ENCODE measurements at places on chromosomes 5 and 9. TPM values are rescaled to one million over a fixed set of nuclear protein-coding genes. Genes with fewer than 3 reads are reported as not detected.
A peak's percentile ranks its signal among the peaks of the same experiment; 100 is the strongest.

The OLFM1 gene
- total RNA-seq = not detected

The CHSY3 gene
- total RNA-seq = 0.02 TPM

GRCh38 chr9:97504381-97505216 is 3.1 kb downstream of the TMOD1 start:
- DNase-seq = peak; percentile 60

DNA sequence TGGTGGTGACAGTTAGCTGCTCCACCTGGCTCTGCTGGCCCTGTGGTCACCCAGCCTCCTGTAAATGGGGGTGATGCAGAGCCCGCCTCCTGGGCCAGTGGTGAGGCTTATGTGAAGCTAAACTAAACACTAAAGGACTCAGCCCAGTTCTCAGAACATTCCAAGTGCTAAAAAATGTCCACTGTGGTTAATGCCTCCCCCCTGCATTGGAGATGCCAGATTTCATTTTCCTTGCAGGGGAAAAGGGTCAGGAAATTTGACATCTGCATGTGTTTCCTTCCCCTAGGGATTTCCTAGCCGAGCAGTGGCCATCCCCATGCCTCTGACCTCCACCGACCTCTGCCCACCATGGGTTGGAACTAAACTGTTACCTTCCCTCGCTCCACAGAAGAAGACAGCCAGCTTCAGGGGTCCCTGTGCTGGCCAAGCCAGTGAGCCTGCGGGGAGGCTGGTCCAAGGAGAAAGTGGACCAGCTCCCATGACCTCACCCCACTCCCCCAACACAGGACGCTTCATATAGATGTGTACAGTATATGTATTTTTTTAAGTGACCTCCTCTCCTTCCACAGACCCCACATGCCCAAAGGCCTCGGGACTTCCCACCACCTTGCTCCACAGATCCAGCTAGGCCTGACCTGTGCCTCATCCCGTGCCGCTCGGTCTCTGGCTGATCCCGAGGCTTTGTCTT is 13.0 kb downstream of the CD74 start:
- DNase-seq = peak; percentile 39

DNA sequence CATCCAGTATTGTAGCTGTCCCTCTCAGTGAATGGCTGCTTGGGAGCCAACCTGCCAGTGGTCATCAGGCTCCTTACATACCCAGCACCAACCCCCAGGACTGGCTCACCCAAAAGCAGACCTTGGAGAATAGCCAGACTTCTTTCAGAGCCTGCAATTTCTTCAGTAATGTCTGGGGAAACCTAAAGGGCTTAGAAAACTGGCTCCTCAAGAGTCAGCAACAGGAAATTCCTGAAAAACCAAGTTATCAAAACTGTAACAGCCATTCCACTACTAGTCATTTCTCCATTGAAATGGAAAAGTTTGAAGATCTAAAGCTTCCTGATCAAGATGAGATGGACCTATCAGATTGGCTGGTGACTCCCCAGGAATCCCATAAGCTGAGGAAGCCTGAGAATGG is 12.3 kb upstream of the STING1 start:
- DNase-seq = peak; percentile 85

GRCh38 chr5:160229190-160229742 is at the start of gene FABP6:
Gene FABP6, plus strand, starts transcription at chr5:160229506. Its CDS starts 52 bp downstream, at chr5:160229558.
- DNase-seq = no peak

The LHX3 gene
- total RNA-seq = not detected

DNA sequence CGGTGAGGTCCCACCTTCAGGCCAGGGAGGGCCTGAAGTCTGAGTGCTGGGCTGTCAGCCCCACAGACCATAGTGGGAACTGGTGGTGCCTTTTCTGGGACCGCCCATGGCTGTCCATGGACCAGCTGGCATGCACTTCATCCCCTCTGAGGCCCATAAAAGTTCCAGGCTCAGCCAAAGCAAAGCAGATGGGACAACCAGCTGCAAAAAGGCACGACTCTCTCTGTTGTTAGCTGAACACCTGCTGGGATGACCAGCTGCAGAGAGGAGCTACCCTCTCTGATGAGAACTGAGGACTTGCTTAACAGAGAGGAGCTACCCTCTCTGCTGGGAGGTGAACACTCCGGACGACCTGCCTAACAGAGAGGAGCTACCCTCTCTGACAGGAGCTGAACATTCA is 844.3 kb upstream of the DMAC1 start:
- DNase-seq = no peak

The SPINK13 gene
- total RNA-seq = not detected

The TPPP gene
- 0.07 TPM for total RNA-seq

DNA sequence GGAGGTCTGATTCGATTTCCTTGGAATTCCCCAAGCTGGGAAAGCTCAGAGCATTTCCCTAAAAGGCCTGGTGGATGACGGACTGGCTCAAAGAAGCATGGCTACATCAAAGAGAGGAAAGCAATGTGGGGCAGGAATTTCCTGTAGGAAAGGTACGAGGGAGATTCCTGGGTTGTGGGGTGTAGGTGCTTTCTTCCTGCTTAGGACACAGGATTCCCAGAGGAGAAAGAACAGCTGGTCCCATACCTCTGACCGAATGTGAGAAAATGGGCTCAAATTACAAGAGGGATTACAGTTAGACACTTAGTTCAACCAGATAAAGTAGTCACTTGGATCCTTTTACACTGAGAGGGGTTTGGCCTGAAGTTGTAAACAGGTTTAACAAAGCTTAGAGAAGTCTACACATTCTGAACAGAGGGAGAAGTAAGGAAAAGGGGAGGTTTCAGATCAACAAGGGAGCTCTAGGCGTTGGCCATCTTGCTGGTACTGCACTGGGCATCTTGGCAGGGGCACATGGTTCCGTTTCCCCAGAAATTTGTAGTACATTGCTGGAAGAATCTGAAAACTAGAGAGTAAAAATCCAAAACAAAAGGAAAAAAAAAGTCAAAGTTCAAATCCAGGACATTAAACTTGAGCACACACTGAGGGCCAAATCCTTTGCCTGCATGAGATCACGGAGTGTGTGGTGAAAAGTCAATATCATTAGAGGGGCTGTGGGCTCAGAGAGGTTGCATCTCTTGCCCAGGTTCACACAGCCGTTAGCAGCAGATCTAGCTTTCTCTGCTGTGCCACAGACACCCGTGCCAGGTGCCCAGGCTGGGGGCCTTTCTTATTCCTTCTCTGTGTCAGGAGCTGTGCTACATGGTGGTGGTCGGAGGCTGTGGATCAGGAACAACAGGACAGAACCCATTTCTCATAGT is 171.3 kb downstream of the RGS3 start:
- DNase-seq = no peak

GRCh38 chr5:21615195-21615765 is 1237.9 kb downstream of the CDH12 start:
- no peak for DNase-seq

DNA sequence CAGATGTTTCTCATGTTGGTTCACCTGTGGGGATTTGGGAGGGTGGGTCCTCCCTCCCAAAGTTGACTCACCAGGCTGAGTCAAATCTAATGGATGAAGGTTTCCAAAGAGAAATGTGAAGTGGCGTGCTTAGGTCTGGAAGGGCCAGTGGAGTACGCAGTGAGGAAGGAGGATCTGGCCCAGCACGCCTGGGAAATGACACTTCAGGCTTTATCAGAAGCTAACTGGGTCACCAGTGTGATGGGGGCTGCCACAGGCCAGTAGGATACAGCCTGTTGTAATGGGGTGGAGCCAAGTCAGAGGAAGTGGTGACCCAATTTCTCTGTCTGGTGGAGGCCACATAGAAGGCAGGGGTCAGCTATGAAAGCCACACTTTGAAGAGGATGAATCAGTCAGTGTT is 18.0 kb downstream of the POLR1E start:
- no peak for DNase-seq

DNA sequence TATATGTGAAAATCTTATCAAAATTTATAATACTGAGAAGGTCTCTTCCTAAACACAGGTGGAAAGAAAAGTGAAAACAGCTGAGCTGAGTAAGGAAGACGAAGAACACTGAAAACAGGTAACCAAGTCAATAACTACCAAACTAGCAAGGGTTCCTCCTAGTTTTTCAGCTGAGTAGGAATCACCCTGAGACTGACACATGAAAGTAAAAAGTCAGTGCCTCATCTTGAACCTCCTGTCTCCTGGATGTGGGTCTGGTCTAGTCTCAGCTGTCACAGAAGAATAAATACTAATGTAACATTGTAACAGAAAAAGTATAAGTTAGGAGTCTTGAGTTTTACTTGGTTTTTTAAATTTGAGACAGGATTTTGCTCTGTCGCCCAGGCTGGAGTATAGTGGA is 121.0 kb downstream of the MEF2C start:
- DNase-seq = no peak

- DNase-seq = no peak
Observed at GRCh38 chr9:128107468-128108268, 19.9 kb downstream of the PTGES2 start.

DNA sequence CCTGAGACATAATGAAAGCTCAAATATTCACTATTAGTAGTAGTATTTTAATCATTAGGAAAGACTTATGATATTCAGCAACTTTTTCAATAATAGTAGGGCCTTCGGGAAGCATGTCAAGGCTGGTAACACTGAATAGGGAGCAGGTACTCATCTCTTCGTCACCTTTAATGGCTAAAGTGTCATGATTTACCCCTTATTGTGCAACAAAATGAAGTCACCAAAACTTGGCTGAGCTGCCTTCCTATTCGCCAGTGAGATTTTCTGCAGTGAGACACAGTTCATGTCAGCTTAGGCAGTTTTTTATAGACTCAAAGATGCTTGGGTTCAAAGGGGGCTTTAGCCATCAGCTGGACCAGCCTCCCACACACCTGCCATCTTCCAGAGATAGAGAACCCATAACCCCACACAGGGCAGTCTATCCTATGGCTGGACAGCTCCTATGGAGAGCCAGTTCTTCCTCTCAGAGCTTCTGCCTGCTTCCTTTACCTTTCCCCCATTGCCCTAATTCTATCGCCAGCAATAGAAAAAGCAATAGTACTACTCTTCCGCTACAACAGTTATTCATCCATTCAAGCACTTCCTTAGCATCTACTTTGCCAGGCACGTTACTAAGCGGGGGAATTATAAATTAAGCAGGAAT is 2.3 kb upstream of the CPLX2 start:
- DNase-seq = no peak

The C9orf153 gene
- not detected for total RNA-seq

DNA sequence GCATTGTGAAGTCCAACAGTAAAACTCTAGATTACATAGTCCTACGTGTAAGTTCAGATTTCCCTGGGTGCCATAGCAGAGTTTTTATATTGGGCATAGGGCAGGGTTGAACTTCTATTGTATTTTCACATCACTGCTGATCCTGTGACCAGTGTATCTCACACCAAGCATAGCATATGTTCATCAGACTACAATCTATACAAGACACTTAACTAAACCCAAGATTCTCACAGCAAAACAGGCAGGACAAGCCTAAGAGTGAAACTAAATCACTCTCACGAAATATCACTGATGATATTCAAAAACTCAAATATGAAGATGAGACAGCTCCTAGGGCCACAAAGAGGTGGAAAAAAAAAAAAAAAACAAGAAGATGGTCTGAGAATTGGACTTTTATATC is 3.2 kb upstream of the PPP1R2B start:
- DNase-seq = no peak

GRCh38 chr9:115018547-115019435 is 88.4 kb upstream of the TNFSF8 start:
- DNase-seq = peak; percentile 95

The PLPP7 gene
- 3.4 TPM for total RNA-seq

The NRARP gene
- total RNA-seq = not detected

The SYNPO gene
- 5.6 TPM for total RNA-seq

The PCDHB12 gene
- total RNA-seq = 2.6 TPM

DNA sequence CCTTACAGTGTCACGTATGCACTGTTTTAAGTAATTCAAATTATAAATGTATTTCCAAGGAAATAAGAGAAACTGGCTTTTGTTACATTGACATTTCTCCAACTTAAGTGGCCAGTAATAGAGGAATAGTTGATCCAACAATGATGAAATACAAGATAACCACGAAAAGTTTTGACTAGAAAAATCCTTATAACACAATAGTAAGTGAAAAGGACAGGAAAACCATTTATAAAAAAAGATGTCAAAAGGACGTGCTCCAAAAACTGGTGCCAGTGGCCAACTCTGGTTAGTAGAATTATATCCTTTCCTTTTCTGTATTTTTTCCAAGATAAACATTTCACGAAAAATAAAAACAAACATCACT is 210.9 kb downstream of the GAPVD1 start:
- DNase-seq = no peak

- DNase-seq = no peak
Observed at GRCh38 chr5:122770477-122770876, 4.4 kb upstream of the SNX2 start.

GRCh38 chr9:84997472-84997871 is 327.9 kb downstream of the NTRK2 start:
- DNase-seq = peak; percentile 33

The HNRNPAB gene
- total RNA-seq = 85.0 TPM
